ENCODE measurements at places on chromosomes 5 and 9.

GRCh38 chr9:82582693-82583092 lies 480.2 kb downstream of the RASEF start:
- no peak for DNase-seq

DNA sequence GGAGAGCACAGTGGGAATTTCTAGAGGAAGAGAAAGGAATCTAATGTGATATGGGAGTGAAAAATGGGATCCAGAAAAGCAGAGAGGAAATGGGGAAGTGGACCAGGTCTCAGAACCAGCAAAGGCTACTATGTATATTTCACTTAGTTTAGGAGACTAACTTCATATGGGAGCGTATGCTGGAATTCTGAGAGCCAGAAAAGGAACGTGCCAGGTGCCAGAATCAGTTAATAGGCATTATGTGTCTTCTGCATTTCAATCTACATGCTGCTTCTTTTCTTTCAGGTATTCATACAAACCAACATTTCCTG lies 28.5 kb upstream of the IFNA14 start:
- no peak for DNase-seq

DNA sequence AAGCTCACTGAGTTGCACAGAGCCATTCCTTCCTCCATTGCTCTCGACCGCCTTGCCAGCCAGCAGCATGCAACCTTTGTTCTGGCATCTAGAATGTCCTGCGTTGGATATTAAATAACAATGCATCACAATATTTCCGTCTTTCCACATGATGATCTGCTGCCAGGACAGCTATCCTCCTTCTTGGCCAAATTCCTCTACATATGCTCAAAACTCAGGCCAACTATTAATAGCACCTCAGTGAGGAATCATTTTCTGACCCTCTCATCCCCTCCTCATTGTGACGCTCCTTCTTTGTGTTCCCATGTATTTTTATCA lies 128.6 kb downstream of the MYO10 start:
- no peak for DNase-seq

DNA sequence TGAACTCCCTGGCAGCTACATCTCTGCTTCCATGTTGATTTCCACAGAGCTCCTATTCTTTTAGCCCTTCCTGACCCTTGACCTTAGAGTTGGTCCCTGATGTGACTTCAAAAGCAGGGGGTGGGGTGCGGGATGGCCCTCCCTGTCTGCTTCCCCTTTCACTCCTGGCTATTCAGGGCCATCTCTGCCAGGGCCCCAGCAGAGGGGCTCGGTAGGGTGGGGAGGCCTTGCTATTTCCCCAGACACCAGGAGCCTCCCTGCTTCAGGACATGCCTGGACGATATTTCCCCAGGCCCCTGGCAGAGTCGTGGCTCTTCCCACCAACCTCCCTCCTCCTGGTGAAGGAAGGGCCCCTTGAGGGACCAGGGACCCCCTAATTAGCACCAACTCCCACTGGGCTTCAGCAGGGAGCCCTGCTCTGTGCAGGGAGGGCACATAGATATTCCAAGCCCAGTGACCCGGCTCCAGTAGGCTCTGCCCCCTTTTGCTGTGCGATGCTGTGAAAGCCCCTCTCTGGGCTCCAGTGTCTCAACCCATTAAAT lies 17.3 kb downstream of the CORO2A start:
- DNase-seq: no peak
